GM12864 (cell line): ENCODE measurements at places on chromosomes 12 and 14.
A peak's percentile ranks its signal among the peaks of the same experiment; 100 is the strongest.

- DNase-seq: no peak
These were observed 18.4 kb downstream of the SAV1 start for GRCh38 chr14:50649691-50650090.

GRCh38 chr14:104317492-104317805 is 179.1 kb downstream of the KIF26A start:
- DNase-seq: no peak

DNA sequence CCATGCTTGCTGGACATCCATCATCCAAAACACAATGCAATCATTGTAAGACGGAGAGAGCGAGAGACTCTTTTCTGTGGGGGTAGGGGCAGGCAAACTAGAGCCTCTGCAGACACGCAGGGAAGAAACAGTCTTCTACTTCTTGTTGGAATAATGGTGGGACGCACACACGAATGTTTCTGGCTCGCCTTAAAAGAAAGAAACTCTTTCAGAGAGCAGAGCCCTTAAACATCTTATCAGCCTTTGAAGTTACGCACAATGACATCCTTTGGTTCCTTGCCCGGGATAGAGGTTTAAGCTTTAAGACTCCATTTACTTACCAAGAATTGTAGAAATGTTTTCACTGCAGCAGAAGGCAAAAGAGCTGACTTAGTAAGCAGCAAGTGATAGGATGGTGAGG is 133.8 kb upstream of the FOXN3 start:
- no peak for DNase-seq

DNA sequence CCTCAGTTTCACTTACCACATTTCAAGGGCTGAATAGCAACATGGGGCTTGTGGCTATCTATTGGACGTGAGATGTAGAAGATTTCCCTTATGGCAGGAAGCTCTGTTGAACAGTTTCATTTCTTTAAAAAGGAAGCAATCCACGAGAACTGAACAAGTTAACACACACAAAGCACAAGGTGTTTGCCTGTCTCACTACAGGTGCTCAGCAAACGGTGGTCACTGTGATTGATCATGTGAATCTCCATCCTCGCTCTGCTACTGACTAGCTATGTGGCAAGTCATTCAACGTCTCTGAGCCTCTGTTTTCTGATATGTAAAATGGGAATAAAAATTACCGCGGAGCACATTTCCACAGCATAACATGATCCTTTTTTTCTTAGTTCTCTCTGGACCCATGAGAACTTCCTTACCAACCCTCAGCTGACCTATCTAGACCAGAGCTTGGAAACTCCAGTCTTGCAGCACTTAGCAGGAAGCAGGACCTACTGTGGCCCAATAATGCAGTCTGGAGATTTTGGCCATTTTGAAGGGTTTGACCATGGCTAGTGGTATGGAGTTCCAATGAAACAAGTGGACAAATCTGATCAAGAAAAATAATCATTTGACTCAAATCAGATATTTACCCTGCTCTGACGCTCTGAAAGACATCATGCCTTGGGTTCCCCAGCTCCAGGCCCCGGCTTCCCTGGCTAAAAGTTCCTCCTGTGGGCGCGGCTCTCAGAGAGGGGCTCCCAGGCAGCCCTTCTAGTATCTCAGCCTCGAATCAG is 278.8 kb downstream of the ZFP36L1 start:
- DNase-seq: peak; percentile 81

- no peak for DNase-seq
These were observed 300.4 kb downstream of the SNAPC1 start for GRCh38 chr14:62062645-62063044.

GRCh38 chr14:51511265-51511664 is 140.4 kb upstream of the FRMD6 start:
- no peak for DNase-seq

DNA sequence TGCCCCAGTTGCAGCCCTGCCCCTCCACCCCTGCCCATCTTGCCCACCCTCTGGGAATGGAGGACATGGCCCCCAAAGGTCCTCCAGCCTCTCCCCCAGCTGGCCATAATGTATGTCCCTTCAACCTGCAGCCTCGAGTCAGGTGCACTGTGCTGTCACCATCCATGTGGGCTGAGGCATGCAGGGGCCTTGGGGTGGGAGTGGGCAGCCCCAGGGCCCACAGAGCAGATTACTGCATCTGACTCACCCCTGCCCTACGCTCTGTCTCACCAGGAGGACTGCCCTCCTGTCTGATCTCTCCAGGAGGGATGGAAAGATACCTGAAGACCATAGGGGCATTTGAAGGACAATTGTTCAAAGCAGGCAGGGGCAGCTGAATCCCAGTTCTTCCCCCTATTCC is 13.3 kb downstream of the SYNDIG1L start:
- DNase-seq: no peak

GRCh38 chr12:39364196-39364595 is 78.7 kb downstream of the KIF21A start:
- DNase-seq: no peak
